ENCODE measurements at places on chromosomes 12 and 14.
A peak's percentile ranks its signal among the peaks of the same experiment; 100 is the strongest.

DNA sequence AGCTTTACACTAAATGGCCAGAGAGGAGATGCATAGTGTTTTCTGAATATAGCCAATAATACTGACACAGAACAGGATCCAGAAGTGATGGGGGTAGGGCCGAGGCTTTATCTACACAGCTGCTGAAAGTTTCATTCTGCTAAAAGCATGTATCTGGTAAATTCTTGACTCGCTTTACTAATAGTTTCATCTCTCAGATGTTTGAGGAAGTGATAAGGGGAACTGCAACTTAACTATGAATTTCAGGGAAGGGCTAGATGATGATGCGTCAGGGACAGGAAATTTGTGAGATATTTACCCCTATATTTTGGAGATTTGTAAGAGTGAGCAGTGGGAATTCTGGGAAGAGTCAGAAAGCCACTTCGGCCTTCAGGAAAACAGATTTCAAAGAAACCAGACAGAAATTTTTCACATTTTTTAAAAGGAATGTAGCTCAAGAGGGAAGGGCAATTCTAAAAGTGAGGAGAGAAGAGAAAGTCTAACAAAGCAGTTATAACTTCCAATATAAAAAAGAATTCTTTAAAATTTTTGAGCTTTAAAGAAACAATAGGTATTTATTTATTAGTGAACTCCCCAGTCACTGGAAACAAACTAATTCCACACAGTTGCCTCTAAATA lies 243.1 kb downstream of the BCAT1 start:
- no peak for DNase-seq

DNA sequence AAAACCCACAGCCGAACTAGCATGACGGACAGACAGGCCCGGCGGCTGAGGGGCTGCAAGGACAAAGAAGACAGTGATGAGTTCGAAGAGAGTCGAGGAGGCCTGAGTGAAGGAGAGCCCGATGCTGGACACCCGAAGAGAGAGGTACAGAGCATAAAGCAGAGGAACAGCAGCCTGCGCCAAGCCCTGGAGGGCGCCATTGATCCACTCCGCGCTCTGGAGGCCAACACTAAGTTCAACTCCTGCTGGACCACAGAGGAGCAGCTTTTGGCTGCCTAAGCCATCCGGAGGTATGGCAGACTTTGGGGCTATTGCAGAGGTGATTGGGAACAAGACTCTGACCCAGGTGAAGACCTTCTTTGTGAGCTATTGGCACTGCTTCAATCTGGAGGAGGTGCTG lies 7.8 kb upstream of the PLXNC1 start:
- DNase-seq: peak; percentile 62

DNA sequence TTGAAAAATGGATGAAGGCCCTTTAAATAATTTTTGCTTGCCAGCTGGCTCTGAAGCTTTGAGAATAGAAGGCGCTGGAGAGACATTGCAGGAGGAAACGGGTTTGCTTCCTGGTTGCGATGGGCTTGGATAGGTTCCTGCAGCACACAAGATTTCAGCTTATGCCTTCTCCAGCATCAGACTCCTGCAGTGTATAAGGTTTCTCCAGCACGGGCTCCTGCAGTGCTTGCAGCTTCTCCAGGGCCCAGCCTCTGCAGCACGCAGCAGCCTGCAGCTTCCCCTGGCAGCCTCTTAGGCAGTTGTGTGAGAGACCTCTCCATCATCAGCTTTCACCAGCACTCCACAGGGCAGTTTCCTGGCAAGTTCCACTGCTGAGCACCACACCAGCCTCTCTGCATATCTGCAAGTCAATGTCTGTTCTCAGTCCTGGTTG lies 78.7 kb upstream of the ZDHHC17 start:
- DNase-seq: peak; percentile 32

DNA sequence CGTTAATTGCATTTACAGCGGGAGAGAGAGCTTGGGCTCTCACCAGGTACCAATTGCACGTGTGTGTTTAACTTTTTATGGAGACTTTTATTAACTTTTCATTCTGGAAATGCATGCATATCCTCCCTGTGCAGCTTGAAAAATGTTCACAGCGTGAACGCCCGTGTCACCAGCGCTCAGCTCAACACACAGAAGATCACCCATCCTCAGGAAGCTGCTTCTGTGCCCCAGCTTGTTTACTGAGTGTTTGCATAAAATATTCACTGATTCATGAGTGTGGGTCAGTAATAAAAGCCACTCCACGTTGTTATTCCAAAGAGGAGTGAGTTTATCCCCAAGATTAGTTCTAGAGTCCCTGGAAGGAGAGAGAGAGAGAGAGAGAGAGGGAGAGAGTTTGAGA lies 75.5 kb upstream of the FZD10 start:
- DNase-seq: no peak

- no peak for DNase-seq
These were observed 13.5 kb downstream of the GPR84 start for GRCh38 chr12:54350743-54351142.

- peak; percentile 47 for DNase-seq
These were observed 254.0 kb upstream of the USP15 start for GRCh38 chr12:62006076-62006732.

GRCh38 chr14:67418401-67419191 lies 6.6 kb upstream of the PLEK2 start:
- DNase-seq: no peak

DNA sequence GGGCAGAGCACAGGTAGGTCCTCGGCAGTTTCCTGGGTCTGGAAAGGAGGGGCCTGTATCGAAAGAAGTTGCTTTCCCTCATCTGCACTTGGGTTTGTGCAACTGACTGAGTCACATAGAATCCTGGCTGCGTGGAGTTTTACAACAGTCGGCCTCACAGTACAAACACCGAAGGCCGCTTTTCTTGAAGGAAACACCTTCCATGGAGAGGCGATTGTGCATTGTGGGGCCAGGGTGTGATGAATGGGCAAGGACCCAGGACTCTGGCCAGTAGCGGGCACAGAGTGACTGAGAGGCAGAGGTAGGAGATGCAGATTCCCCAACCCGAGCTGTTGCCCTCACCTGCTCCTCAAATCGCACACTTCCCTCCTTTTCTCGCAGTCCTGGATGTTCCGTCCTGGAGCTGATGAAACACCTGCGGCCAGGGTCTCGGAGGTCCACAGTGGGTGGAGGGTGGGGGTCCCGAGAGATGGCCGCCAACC lies 7.7 kb downstream of the CCND2 start:
- no peak for DNase-seq

- DNase-seq: no peak
These were observed 466.5 kb downstream of the PCNX1 start for GRCh38 chr14:71373773-71374172.

- DNase-seq: peak; percentile 15
These were observed 91.8 kb upstream of the PWP1 start for GRCh38 chr12:107593713-107594381.

DNA sequence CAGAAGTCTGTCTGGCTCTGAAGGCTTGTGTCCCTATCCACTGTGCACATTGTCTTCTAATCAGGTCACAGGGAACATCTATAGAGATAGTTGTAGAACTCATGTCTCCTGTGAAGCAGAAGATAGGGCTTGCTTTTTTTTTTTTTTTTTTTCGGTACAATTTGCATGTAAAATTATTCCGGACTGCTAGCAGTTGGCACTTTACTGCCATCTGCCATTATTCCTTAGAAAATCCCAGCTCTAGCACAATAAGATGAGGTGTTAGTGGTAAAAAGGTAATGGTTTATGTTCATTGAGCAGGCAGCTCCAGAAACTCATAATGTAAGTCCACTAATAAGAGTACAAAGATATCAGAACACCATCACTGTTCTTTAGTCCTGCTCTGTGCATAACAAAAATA lies 8.7 kb downstream of the MYRFL start:
- DNase-seq: no peak

DNA sequence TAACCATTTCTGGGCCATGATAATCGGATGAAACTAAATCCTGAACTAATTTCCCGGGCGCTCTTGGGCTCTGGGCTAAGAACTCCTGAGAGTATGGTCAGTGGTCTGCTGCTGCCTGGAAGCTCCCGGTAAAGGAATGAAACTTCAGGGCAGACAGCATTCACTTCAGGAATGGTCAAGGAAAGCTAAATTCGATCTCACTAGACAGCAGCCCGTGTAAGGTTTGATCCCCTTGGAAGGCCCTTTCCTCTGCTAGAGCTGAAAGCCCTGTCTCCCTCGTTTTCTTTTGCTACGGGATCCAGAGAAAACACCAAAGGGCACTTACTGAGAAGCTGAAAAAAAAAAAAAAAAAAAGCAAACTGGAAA lies 680 bp downstream of the ASB8 start:
- DNase-seq: no peak

DNA sequence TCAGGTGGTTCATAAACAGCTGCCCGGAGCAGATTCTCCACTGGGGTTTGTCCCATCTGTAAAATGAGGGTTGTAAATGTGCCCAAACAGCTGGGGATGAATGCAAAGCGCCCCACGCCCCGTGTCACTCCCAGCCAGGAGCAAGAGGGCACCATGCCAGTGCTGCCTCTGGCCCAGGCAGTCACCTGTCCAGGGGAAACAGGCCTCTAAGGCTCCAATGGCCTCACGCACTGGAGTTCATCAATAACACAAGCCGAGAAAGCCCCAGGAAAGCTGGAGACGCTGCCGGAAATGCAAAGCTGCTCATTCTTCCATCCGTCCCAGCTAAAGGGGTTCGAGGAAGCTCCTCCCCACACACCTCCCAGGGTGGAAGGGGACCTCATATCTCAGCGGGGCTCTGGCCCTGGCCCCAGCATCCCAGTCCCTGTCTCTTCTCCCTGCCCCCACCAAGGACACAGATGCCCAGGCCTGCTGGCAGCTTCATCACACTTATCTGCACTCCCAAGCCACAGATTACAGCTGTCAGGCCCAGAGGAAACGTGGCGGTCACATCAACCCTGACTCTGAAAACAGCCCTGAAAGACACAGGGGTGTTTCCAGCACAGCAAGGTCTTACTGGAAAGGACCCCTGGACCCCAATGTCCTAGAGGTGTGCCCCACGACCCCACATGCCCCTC lies 21.5 kb downstream of the SCARB1 start:
- DNase-seq: no peak

- DNase-seq: no peak
These were observed 1345.6 kb downstream of the FSCB start for GRCh38 chr14:43161477-43161876.

GRCh38 chr14:65164068-65164824 lies 61.9 kb upstream of the MAX start:
- peak; percentile 73 for DNase-seq

- peak; percentile 81 for DNase-seq
These were observed 28.7 kb downstream of the COX8C start for GRCh38 chr14:93375673-93376156.

DNA sequence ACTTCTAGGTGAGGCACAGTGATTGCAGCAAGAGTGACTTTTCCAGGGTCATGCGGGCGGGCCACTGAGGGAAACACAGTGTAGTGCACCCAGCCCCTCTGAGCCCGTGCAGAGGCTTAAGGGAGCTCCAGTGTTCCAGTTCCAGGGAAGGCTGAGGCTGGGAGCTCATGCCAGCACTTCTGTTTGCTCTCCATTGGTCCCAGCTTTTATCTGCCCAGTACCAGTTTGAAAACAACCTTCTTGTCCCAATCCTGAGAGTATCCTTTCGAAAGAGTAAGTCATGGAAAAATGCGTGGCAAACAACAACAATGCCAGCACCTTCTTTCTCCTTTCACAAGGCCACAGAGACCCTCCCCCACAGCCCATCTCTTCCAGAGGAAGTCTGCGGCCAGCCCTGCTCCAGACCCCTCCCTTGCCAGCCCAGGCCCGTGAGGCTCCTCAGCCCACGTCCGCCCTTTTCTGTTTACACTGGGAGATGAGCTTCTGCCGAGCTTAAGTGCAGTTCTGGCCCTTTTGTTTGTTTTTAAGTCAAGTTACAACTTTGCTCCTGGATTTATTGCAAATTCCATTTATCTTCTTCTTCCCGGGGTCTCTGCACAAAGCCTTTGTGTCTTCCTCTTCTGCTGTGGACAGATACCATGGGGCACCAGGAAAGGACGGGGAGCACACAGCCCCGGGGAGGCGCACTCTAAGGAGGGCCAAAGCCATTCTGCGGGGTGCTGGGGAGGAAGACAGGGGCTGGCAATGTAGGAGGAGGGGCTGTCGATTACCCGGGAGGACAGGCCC lies 185.6 kb downstream of the ZFP36L1 start:
- DNase-seq: peak; percentile 82

DNA sequence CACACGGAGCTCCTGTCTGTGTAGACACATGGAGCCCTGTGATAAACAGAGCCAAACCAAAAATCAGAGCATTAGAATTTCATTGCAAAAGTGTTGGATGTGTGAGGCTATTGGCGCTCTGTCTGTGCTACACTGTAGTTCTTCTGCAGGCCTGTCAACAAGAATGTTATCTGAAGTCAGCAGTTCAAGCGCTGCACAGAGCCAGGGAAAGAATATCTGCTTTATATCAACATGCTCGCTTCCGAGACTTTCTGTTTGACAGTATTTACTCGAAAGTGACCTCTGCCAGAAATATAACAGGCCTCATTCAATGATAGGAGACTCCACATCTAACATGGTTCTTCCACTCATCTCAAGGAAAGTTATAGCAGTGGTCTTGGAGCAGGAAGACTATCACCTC lies 118.3 kb downstream of the CCER1 start:
- DNase-seq: no peak

DNA sequence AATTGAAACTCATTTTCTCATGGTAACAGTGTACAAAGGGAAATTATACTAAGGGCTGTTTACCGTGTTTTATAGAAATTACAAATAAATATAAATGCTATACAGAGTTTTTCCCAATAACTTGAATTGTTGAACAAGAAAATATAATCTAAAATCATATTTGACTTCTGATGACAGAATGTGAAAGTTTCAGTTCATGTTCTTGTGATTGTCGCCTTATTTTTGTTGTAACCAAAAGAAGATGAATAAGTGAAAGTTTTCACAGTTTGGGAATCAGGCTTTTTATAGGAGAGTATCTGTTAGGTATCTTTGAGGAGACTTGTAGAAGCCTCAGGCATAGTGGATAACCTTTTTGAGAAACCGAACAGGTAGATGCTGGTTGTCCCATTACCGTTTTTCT lies 28.1 kb downstream of the ANO6 start:
- DNase-seq: no peak

DNA sequence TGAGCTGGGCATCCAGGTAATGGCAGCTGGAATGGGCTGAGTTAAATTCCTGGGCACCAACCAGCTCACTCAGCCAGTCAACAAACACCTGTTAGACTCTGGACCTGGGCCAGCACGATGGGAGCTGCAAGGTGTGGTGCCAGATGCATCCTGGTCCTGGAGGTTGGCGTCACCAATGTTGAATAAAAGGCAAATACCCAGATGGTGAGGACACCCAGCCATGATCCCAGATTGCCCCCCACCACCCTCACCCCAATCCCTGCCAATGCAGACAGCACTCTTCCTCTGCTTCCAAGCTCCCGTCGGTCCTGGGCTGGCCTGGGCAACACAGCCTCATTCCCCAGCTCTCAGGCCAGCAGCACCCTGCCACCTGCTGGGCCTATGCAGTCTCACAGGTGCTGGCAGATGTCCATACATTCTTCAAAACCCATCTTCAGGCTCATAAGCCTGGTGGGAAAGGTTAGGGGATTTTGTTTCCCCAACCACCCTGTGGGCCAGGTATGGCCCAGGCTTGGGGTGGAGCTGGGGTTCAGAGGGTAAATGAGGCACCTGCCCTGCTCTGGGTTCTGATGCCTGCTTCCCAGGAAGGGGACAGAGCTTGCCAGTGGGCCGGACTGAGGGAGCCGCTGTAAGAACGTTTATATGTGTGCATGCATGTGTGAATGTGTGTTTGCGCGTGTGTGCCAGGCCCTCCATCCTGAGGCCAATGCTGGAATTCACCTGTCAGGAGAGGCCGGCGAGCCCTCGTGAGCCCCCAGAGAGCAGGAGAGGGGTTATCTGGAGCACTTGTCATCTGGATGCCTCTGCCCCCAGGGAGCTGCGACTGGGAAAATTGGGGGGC lies 58.0 kb downstream of the LGMN start:
- peak; percentile 54 for DNase-seq
